Bronchial smooth muscle cell (primary cell): ENCODE measurements at places on chromosomes 7 and 10. TPM values are rescaled to one million over a fixed set of nuclear protein-coding genes. Genes with fewer than 3 reads are reported as not detected.

Gene SFTPA2
- total RNA-seq: not detected in 2 replicates

Gene TMEM236
- total RNA-seq: under 0.01 TPM in 1 of 2 replicates, not detected in the other

Gene NHLRC2
- total RNA-seq: 4.7 and 6.9 TPM in 2 replicates

Gene CHCHD2
- 280 and 400 TPM in 2 replicates for total RNA-seq

Gene GJD4
- not detected in 2 replicates for total RNA-seq

Gene ADRA2A
- not detected in 2 replicates for total RNA-seq

Gene PTPN20
- under 0.01 and 0.09 TPM in 2 replicates for total RNA-seq

Gene ARF5
- 108 and 124 TPM in 2 replicates for total RNA-seq

Gene LMTK2
- 3.9 and 4.5 TPM in 2 replicates for total RNA-seq

Gene SLC26A5
- total RNA-seq: under 0.01 TPM in 1 of 2 replicates, not detected in the other

Gene ATE1
- total RNA-seq: 16.1 and 26.9 TPM in 2 replicates

Gene LRIT1
- not detected in 2 replicates for total RNA-seq

Gene TLL2
- total RNA-seq: under 0.01 TPM in 2 replicates

Gene SPAG6
- not detected in 2 replicates for total RNA-seq

Gene SFTPD
- total RNA-seq: not detected in 2 replicates

Gene RBP3
- total RNA-seq: not detected in 2 replicates

Gene NYAP1
- total RNA-seq: 2.0 and 2.4 TPM in 2 replicates

Gene CALCR
- total RNA-seq: not detected in 2 replicates

Gene AKR1C4
- total RNA-seq: not detected in 2 replicates

Gene EPHB6
- total RNA-seq: under 0.01 and 1.2 TPM in 2 replicates

Gene C7orf33
- total RNA-seq: not detected in 2 replicates

Gene SH3PXD2A
- total RNA-seq: 12.0 and 17.3 TPM in 2 replicates

Gene NEBL
- total RNA-seq: 0.16 and 0.34 TPM in 2 replicates

Gene GPR26
- total RNA-seq: not detected in 2 replicates

Gene LRRD1
- total RNA-seq: under 0.01 TPM in 1 of 2 replicates, not detected in the other

Gene PRSS1
- total RNA-seq: not detected in 2 replicates

Gene WNT8B
- not detected in 2 replicates for total RNA-seq

Gene ARMC3
- not detected in 2 replicates for total RNA-seq

Gene MMRN2
- total RNA-seq: 1.5 and 4.6 TPM in 2 replicates

Gene LIPM
- not detected in 2 replicates for total RNA-seq

Gene SAP25
- 0.16 TPM in 1 of 2 replicates, not detected in the other for total RNA-seq

Gene GRID2IP
- total RNA-seq: under 0.01 TPM in 1 of 2 replicates, not detected in the other

Gene AEBP1
- total RNA-seq: 16.6 and 20.2 TPM in 2 replicates

Gene GNAT3
- total RNA-seq: not detected in 2 replicates

Gene UCN3
- not detected in 2 replicates for total RNA-seq

Gene OPN1SW
- total RNA-seq: not detected in 2 replicates
